ENCODE measurements at places on chromosomes 2 and 18.

GRCh38 chr2:42329736-42330135, 31.3 kb downstream of the COX7A2L start:
- H3K27ac ChIP-seq, result no peak overlapping the region
- H3K36me3 ChIP-seq, result peaks cover 85% of the 10 kb centered on the region
- H3K4me3 ChIP-seq, result no peak overlapping the region
- H3K4me1 ChIP-seq, result no peaks in the 10 kb centered on the region
- H3K27me3 ChIP-seq, result no peaks in the 10 kb centered on the region
- DNase-seq, result no peak

- H3K36me3 ChIP-seq, result peaks cover 2% of the 10 kb centered on the region
- peak overlapping the region; percentile 84 for H3K27ac ChIP-seq
- H3K4me1 ChIP-seq, result peaks cover 36% of the 10 kb centered on the region
- no peaks in the 10 kb centered on the region for H3K27me3 ChIP-seq
- DNase-seq, result no peak
Observed at GRCh38 chr2:11343368-11343649, 1.1 kb downstream of the ROCK2 start.

DNA sequence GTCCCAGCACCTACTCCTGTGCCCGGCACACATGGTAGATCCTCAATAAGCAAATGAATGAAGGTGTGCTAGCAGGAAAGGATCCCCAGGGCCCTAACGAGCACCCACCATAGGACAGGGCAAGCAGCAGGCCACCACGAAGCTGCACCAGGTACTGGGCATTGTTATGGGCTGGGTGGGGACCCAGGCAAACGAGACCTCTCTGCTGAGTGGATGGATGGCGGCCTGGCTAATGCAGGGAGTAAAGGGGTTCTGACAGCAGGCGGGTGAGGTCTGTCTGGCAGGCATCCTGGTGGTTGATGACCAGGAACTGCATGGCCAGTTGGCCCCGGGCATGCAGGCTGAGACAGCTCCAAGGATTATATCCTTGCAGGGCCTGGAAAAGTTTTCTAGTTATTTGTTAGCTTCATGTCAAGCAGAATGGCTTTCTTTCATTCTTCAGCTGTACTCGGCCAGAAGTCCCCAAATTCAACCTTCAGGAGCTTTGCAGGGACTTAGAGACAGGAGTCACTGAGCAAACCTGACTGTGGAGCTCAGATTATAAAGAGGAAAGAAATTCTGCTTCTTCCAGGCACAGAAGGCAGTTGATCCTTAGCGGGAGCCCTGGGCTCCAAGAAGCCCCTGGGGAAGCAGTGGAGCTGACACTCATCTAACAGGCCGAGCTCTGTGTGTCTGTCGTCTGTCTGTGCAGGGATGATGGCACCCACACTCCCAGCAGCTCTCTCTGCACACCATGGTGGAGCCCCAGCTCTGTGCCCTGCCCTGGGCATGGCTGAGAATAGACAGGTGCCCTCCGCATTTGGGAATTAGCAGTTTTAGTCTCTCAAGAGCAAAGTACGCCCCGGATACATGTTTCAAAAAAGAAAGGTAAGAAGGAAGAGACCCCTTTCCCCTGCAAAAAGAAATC, 51.2 kb downstream of the SDC1 start:
- no peaks in the 10 kb centered on the region for H3K36me3 ChIP-seq
- H3K27ac ChIP-seq, result no peak overlapping the region
- no peak for DNase-seq
- H3K4me3 ChIP-seq, result no peak overlapping the region

GRCh38 chr2:203623661-203624060, 82.8 kb upstream of the CD28 start:
- no peaks in the 10 kb centered on the region for H3K36me3 ChIP-seq
- H3K4me1 ChIP-seq, result no peaks in the 10 kb centered on the region
- no peak overlapping the region for H3K4me3 ChIP-seq
